Neural crest cell (in vitro differentiated cells): ENCODE measurements at places on chromosomes 7 and 10. TPM values are rescaled to one million over a fixed set of nuclear protein-coding genes. Genes with fewer than 3 reads are reported as not detected.

SDK1 gene
- 11.6 and 12.6 TPM in 2 replicates for total RNA-seq

DNA sequence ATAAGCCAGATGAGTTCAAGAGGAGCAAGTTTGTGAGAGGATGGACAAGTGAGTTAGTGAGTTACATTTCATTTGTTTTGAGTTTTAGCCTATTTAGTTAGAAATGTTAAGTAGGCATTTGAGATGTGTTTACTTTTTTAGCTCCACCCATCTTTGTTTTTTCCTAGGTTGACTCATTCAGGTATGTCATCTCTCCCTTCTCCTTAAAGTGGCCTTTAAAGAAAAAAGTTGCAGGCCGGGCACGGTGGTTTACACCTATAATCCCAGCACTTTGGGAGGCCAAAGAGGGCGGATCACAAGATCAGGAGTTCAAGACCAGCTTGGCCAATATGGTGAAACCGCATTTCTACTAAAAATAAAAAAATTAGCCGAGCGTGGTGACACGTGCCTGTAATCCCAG, 71.2 kb downstream of the BMPR1A start:
- H3K4me1 ChIP-seq = peaks cover 32% of the 10 kb centered on the region

- H3K27ac ChIP-seq = no peak overlapping the region
- no peaks in the 10 kb centered on the region for H3K4me1 ChIP-seq
- H3K27me3 ChIP-seq = peaks cover 9% of the 10 kb centered on the region
- H3K4me3 ChIP-seq = no peak overlapping the region
Measured at GRCh38 chr10:88831709-88832108, 19.9 kb downstream of the ANKRD22 start.

GRCh38 chr10:86286236-86287109, 80.1 kb downstream of the GRID1 start:
- DNase-seq = no peak
- no peak overlapping the region for H3K4me3 ChIP-seq
- peaks cover 16% of the 10 kb centered on the region for H3K27me3 ChIP-seq
- H3K27ac ChIP-seq = no peak overlapping the region
- H3K4me1 ChIP-seq = no peaks in the 10 kb centered on the region

- DNase-seq = no peak
- peaks cover 15% of the 10 kb centered on the region for H3K36me3 ChIP-seq
- H3K27ac ChIP-seq = no peak overlapping the region
- no peaks in the 10 kb centered on the region for H3K27me3 ChIP-seq
Measured at GRCh38 chr7:4074994-4075393, 607.1 kb upstream of the FOXK1 start.

GRCh38 chr10:71637305-71637704, 82.3 kb downstream of the C10orf105 start:
- no peak overlapping the region for H3K4me3 ChIP-seq
- H3K4me1 ChIP-seq = peaks cover 28% of the 10 kb centered on the region
- no peak overlapping the region for H3K27ac ChIP-seq
- H3K27me3 ChIP-seq = no peaks in the 10 kb centered on the region
- H3K36me3 ChIP-seq = no peaks in the 10 kb centered on the region

DNA sequence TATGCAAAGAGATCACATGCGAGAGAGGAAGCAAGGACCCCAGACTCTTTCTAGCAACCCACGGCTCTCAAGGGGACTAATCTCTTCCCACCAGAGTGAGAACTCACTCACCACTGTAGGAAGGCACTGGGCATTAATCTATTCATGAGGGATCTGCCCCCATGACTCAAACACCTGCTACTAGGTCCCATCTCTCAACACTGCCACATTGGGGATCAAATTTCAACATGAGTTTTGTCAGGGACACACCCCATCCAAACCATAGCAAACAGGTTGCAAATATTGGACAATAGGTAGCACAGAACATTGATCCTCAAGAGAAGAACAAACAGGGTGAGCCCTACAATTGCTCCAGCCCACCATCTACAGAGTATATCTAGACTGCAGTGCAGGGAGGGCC, 740.6 kb downstream of the LRMDA start:
- H3K4me3 ChIP-seq = no peak overlapping the region
- H3K27me3 ChIP-seq = peaks cover 2% of the 10 kb centered on the region
- H3K27ac ChIP-seq = peak overlapping the region; percentile 72

GRCh38 chr10:128921389-128922022, 545.5 kb upstream of the MGMT start:
- no peak for DNase-seq
- no peaks in the 10 kb centered on the region for H3K36me3 ChIP-seq
- H3K27me3 ChIP-seq = no peaks in the 10 kb centered on the region

CPA4 gene
- total RNA-seq = 0.41 and 0.72 TPM in 2 replicates

GRM3 gene
- total RNA-seq = 2.9 and 3.4 TPM in 2 replicates

DNA sequence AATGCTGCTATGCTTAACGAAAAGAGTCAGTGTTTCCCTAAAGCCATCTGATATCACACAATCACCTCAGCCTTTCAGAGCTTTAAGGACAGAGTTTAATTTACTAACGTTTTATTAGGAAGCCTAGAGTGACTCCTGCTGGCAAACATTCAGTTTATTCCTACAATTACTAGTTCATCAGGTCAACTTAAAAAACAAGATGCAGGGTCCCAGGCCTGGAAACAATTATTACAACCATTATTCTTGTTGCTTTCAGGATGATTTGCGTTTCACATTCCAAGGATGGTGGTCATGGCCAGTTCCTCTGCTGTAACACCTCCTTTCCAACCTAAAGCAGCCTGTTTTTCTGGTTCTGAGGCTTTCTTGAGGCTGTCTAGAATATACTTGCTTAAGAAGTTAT, 1.5 kb upstream of the FAM53B start:
- H3K36me3 ChIP-seq = no peaks in the 10 kb centered on the region
- DNase-seq = no peak
- peak overlapping the region; percentile 81 for H3K4me3 ChIP-seq
- H3K27me3 ChIP-seq = peaks cover 3% of the 10 kb centered on the region

TMEM72 gene
- not detected in 2 replicates for total RNA-seq

DNA sequence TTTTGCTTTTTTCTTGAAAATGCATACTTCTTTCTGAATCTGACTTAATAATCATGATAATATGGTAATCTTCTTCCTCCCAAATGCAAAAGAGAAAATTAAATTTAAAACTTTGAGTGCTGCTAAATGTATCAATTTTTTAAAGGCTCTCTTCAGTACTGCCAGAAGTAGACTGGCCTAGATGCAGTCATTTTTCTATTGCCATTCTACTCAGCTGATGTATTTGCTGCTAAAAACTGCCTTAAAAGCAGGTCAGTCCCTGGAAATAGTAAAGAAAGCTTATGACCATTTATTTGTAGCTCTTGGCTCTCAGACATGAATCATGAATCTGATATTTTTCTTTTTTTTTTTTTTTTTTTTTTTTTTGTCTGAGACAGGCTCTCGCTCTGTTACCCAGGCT, 28.5 kb downstream of the NAPEPLD start:
- peaks cover 10% of the 10 kb centered on the region for H3K4me1 ChIP-seq
- no peak for DNase-seq
- no peak overlapping the region for H3K27ac ChIP-seq
- H3K4me3 ChIP-seq = no peak overlapping the region
- H3K27me3 ChIP-seq = no peaks in the 10 kb centered on the region

MACC1 gene
- total RNA-seq = 0.12 TPM in 1 of 2 replicates, not detected in the other

- no peak for DNase-seq
- H3K27me3 ChIP-seq = no peaks in the 10 kb centered on the region
- H3K36me3 ChIP-seq = no peaks in the 10 kb centered on the region
- no peaks in the 10 kb centered on the region for H3K4me1 ChIP-seq
- H3K27ac ChIP-seq = no peak overlapping the region
Measured at GRCh38 chr7:112622159-112622715, 141.4 kb downstream of the LSMEM1 start.

STEAP4 gene
- not detected in 2 replicates for total RNA-seq

DNA sequence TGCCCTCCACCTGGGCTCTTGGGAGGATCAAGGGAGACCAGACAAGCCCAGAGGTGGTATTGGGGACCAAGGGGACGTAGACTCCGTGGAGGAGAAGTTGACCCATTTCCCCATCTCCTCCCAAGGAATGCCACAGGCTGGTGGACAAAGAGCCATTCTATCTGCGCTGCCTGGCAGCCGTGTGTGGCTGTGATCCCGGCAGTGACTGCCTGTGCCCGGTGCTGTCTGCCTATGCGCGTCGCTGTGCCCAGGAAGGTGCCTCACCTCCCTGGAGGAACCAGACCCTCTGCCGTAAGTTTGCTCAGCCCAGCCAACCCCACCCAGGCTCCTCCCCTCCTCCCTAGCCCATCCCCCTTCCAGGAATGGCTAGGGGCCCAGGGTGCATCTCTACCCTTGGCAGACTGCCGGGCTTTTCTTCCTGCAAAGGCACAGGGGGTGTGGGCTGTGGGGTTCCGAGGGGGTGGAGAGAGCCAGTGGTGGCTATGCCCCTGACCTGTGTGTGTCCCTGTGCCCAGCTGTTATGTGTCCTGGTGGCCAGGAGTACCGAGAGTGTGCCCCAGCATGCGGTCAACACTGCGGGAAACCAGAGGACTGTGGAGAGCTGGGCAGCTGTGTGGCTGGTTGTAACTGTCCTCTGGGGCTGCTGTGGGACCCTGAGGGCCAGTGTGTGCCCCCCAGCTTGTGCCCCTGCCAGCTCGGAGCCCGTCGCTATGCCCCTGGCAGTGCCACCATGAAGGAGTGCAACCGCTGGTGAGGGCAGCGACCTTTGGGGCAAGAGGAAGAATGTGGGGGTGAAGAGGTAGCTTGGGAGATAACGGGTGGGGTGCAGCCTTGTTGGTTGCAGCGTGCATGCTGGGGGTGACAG, 10.2 kb upstream of the ZNF467 start:
- no peaks in the 10 kb centered on the region for H3K36me3 ChIP-seq
- DNase-seq = no peak
- H3K27me3 ChIP-seq = peaks cover 3% of the 10 kb centered on the region
- H3K27ac ChIP-seq = no peak overlapping the region
- no peak overlapping the region for H3K4me3 ChIP-seq

- peaks cover 23% of the 10 kb centered on the region for H3K36me3 ChIP-seq
- no peak overlapping the region for H3K4me3 ChIP-seq
- no peak overlapping the region for H3K27ac ChIP-seq
- peaks cover 22% of the 10 kb centered on the region for H3K4me1 ChIP-seq
- H3K27me3 ChIP-seq = no peaks in the 10 kb centered on the region
Measured at GRCh38 chr7:107972941-107973376, 30.0 kb downstream of the LAMB1 start.

- H3K27ac ChIP-seq = peak overlapping the region; percentile 78
- no peaks in the 10 kb centered on the region for H3K36me3 ChIP-seq
- DNase-seq = peak; percentile 67
- peaks cover 8% of the 10 kb centered on the region for H3K4me1 ChIP-seq
Measured at GRCh38 chr7:39414224-39415035, 151.8 kb upstream of the YAE1 start.

DNA sequence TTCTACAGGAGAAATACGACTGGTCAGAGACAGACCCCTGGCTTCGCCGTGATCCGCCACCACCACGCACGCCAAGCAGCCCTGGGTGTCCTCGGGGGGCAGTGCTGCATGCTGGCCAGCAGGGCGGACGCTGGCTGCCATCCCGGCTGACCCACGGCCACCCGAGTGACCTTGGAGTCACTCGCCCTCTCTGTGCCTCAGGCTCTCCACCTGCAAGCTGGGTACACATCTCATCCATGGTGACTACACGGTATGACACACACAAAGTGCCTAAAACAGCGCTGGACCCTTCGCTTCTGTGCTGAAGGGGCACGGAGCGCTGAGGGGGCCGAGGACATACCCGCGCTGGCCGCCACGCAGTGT, 62.0 kb upstream of the RNF32 start:
- no peaks in the 10 kb centered on the region for H3K27me3 ChIP-seq
- H3K4me3 ChIP-seq = peak overlapping the region; percentile 20
- peaks cover 2% of the 10 kb centered on the region for H3K36me3 ChIP-seq
- H3K27ac ChIP-seq = peak overlapping the region; percentile 78
- H3K4me1 ChIP-seq = peaks cover 34% of the 10 kb centered on the region

DNA sequence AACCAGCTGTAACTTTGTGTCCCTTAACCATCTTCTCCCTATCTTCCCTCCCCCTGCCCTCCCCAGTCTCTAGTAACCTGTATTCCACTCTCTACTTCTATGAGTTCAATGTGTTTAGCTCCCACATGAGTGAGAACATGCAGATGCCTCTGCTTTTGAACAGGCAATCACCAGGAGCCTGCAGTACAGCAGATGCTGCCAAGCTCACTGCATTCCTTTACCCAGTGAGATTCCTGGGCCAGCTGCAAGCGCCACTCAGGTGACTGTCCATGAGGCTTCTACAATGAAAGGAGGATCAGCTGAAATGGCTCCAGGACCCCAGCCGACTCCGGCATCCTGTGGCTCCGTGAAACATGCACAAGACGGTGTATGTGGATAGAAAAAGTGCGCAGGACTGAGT, 15.7 kb downstream of the GRID1 start:
- DNase-seq = no peak
- no peaks in the 10 kb centered on the region for H3K36me3 ChIP-seq
- H3K4me1 ChIP-seq = no peaks in the 10 kb centered on the region
- H3K4me3 ChIP-seq = no peak overlapping the region
- H3K27me3 ChIP-seq = peaks cover 13% of the 10 kb centered on the region

TMEM176A gene
- 2.0 TPM in 2 replicates for total RNA-seq

MBLAC1 gene
- 2.1 and 2.4 TPM in 2 replicates for total RNA-seq

DNA sequence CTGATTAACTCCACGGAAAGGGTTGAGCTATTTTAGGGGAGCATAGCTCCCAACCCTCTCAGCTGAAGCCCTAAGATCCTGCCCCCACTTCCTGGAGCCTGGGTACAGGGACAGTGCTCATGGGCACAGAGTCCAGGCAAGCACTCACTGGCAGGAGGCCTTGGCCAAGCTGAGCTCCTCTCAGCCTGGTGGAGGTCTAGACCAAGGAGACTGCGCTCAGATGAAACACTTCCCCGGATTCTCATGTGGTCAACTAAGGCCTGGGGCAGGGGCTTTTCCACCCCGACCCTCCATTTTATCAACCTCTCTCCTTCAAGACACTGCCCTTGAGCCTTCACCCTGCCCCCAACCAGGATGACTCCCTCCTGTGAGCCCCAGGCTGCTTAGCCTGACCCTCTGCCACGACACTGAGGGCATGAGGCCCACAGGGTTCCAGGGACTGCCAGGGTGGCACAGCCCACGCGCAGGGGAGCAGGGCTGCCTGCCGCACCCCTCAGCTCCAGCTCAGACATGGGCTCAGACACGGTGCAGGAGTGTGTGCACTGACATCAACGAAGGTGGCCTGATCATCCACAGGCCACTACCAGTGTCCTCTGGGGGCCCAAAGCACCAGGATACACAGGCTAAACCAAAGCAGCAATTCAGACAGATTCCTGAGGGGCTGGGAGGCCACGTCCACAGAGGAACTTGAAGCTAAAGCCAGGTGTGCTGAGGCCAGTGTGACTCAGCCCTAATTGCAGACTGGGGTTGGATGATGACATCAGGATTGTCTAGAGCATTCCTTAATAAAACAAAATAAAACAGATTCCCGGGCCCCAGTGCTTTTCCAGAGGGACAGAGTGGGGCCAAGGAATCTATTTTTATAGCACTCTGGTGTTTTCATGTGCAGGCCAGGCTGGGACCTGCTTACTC, 18.8 kb downstream of the CHAT start:
- H3K27ac ChIP-seq = no peak overlapping the region
- H3K4me1 ChIP-seq = no peaks in the 10 kb centered on the region
- H3K4me3 ChIP-seq = no peak overlapping the region
- DNase-seq = no peak
- peaks cover 35% of the 10 kb centered on the region for H3K27me3 ChIP-seq
